NCI-H526 treated with DMSO at 0.1 percent for 48 hours (cell line): ENCODE measurements at places on chromosomes 7 and 10.

- peak; percentile 21 for DNase-seq
Measured at GRCh38 chr10:91758303-91759146, 39.7 kb upstream of the TNKS2 start.

- DNase-seq, result no peak
Measured at GRCh38 chr7:18831943-18832342, 285.5 kb downstream of the TWIST1 start.

- no peak for DNase-seq
Measured at GRCh38 chr7:1432411-1433082, 26.7 kb downstream of the MICALL2 start.

DNA sequence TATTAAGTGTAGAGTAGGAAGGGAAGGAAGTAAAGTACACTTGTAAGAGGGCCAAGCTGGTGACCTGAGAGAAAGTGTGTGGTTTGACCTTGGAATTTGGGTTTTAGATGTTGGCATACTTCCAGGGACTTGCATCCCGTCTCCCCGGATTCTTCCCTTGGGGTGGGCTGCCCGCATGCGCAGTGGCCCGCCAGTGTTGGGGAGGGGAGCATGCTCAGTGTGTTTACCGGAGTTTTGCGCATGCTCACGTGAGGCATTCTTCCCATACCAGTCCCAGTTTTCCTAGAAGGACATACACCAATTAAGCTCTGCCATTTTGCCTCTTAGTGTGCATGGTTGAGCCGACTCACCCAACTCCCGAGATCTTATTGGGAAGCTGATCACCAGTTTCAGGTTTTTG, 9.4 kb downstream of the PDSS1 start:
- DNase-seq, result no peak

- DNase-seq, result no peak
Measured at GRCh38 chr10:63553473-63553872, 32.3 kb downstream of the REEP3 start.

DNA sequence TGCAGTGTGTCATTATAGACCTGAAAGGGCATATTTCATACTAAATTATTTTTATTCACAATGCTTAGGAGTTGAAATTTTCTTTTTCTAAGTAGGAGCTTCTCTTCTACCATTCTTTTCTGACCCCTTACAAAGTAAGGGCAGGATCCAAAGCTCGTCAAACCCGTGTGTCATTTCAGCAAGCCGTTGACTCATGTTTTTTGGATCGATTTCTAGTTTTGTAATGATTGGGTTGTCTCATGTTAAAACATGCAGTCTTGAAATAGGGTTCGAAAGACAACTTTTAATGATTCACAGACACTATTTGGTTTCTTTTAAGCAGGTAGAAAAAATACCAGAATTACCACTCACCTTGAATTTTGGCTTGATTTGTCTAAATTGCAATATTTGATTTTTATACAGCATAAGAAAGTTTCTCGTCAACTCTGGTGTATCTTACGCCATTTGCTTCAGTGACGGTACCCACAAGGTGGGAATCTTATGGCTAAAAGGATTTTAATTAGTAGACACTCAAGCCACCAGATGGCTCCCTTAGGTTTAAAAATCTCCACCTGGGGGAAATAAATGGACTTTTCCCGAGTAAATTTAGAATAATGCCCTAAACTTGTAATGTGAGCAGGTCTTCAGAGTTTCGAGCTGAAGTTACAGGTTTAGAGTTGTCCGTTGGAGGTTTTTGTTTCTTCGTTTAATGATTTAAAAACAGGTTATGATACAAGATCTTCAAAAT, 283.4 kb downstream of the CCDC3 start:
- DNase-seq, result no peak

GRCh38 chr7:157250605-157251228, 86.1 kb upstream of the DNAJB6 start:
- no peak for DNase-seq

DNA sequence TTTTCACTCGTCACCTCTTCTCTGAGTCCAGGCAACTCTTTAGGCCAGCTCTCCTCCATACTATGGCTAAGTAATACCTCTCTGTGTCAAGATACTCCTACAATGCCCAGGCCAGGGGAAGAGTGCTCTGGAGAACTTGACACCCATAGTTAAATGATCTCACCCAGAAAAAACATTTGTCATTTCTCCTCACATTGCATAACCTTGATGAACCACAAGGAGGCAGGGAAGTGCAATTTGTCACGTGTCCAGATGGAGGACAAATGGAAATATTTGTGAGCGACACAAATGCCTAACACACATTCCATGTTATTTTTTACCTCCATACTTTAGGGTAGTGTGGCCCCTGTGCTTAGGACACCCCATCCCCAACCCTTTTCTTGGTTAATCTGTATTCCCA, 78.3 kb downstream of the HTR7 start:
- DNase-seq, result no peak
